Epithelial cell of proximal tubule (primary cell): ENCODE measurements at places on chromosomes 16 and 17.

- no peak for DNase-seq
These were observed 451.9 kb downstream of the SLC39A11 start for GRCh38 chr17:72640415-72641165.

- DNase-seq = no peak
These were observed 9.4 kb downstream of the MPO start for GRCh38 chr17:58271216-58271931.

DNA sequence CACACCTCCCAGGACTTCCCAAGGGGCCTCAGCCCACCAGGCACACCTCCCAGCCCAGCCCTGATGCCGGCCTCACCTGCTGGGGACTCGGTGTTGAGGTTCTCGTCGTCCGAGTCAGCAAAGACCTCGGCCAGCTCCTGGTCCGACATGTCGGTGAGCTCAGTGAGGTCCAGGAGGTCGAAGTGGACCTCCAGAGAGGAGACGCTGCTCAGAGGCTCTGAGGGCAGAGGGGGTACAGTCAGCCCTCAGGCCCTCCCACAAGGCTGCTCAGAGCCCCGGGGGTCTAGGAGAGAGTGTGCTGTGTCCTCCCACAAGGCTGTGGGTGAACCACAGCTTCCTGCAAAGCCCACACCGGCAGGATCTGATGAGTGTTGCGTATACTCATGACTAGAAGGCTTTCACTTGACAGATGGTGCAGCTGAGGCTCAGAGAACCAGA is 10.5 kb downstream of the DBNDD1 start:
- no peak for DNase-seq

DNA sequence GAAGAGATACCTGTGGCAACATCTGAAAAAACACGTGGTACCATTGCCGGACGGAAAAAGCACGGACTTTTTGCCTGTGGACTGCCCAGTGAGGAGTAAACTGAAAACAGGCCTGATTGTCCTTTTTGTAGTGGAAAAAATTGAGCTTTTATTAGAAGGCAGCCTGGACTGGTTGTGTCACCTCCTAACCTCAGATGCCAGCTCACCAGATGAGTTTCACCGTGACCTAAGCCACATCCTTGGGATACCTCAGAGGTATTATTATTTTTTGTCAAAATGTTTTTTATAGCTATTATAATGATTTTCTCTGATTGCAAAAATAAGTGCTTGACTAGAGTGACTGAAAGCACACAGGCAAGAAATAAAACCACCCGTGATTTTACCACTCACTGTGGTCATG is 34.9 kb downstream of the RNF213 start:
- DNase-seq = no peak

DNA sequence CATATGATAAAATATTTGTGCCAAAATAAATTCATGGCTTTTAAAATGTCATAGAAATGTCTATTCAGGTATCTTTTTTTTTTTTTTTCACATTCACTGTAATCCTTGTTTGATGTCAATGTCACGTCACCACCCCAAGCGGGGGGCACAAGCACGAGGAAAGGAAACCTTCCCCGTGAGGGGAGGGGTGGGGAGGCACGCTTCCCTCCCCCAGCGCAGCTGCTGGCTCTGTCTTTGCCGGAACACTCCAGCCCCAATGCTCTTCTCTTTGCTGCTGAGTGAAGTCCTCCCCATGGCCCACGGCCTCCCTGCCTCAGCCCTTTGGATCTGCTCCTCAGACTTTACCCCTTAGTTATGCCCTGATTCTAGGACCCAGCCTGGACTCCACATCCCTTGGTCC is 1.5 kb downstream of the SLC35G3 start:
- DNase-seq = no peak

GRCh38 chr16:4496305-4496704 is 20.1 kb downstream of the HMOX2 start:
- no peak for DNase-seq

DNA sequence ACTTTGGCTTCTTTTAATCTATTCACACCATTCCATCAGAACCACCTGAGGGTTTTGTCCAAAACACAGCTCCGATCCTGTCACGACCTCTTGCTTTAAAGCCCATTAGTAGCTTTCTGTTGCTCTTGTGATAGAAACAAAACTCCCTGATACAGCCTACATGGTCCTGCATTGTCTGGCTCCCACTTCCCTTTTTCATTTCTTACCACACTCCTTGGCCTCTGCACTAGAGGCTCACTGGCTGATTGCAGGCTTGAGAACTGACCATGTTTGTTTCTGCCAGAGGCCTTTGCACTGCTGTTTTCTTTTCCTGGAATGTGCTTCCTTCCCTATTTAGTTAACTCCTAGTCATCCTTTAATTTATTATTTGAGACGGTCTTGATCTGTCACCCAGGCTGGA is 23.7 kb downstream of the IST1 start:
- DNase-seq = no peak

DNA sequence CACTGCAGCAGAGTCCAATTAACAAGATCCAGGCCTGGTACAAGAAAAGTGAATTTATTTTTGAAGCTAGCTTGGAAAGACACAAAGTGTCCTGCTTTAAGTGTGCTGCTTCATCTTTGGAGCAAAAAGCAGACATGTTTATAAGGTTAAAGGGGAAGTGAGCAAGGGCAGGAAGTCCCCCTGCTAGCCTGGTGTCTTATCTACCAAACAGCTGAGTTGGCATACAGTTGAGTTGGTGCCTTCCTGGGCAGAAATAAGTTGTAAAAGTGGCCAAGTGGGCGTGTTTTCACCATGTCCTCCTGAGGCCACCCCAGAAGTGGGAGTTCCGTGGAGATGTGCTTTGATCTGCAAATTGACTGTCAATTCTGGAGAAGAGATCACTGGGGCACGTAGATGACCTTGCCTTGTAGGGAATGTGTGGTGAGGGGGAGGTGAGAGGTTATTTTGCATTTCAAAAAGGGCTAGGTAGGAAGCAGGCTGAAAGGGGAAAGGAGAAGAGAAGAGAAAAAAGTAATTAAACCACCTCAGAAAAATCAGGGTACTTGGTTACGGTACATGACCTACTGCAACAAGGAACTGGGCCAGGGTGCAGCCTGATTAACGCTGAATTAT is 38.3 kb upstream of the HSBP1 start:
- DNase-seq = no peak

GRCh38 chr17:82962163-82962720 is 117.2 kb upstream of the METRNL start:
- no peak for DNase-seq

DNA sequence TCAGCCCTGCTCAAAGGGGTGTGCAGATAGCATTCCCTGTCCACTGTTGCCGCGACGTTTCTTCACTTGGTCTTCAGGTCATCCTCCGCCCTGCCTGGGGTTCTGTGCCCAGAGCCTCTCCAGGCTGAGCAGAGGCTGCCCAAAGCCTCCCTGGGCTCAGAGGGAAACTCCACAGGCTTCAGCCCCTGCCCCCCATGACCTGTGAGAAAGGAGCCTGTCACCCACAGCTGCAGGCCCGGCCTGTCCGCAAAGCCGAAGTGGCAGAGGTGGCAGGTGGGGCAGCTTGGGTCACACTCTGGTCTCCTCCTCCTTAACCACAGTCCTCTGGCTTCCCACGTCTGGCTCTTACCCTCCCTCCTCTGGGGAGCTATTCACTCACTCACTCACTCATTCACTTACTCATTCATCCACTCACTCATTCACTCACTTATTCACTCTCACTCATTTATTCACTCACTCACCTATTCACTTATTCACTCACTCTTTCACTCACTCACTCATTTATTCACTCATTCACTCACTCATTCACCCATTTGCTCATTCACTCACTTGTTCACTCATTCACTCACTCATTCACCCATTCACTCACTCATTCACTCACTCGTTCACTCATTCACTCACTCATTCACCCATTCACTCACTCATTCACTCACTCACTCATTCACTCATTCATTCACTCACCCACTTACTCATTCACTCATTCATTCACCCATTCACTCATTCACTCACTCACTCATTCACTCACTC is 7.1 kb upstream of the CPSF4L start:
- no peak for DNase-seq

DNA sequence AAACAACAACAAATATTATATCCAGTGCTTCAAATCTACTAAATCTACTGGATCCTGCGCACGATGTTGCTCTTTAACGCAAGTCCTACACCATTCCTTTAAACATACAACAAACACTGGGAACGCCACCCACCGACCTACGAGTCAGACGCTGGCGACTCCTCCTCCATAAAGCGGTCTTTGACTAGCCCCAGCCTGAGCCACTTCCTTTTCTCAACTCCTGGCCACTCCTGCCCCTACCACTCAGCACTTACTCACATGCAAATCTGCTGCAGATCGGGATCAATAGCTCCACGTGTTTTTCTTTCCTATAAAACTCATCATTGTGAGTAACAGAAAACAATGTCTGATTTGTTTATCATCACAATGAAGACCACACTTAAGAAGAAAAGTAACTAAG is 32.8 kb upstream of the MNT start:
- no peak for DNase-seq

DNA sequence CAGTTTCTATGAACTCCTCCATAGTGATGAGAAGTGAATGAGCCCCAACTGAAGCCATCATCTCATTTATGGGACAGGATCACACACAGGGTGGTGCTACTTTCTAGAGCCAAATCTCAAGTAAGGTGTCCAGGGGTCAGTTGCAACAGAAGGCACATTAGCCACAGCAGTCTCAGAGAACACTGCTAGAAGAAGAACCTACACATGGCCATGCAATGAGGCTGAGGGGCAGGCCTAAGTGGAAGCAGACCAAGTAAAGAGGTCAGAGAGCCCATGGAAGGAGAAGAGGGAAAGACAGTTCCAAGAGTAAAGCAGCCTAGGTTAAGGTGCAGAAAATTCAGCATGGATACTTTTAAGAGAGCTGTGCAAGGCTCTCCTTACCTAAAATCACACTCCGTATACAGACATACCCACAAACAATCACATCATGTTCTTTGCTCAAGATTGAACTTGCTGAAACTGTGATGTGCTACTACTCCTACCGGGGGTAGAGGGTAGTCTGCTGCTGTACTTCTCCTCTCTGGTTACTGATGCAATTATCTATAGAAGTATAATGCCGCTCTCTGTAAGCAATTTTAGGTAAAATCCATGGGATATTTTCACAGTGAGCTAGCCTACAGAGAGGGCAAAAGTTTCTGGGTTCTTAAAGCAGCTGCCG is 1.7 kb downstream of the ABCA8 start:
- no peak for DNase-seq

DNA sequence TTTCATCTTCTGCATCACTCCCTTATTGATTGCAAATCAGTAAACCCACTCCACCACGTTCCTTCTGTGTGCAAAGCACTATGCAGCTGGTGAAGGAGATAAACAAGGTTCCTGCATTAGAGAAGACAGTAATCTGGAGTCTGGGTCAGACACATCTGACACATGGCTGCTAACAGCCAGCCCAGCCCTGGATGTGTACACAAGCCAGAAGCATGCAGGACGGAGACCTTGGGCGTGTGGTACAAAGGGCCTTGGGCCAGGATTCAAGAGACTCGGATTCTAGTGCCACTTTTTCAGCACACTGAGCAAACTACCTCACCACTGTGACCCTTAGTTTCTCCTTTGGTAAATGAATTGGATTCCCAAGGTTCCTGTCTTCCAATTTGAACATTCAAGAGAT is 86.6 kb upstream of the DNAH9 start:
- DNase-seq = no peak

- DNase-seq = no peak
These were observed 55.7 kb upstream of the FBXO47 start for GRCh38 chr17:39022924-39023323.

DNA sequence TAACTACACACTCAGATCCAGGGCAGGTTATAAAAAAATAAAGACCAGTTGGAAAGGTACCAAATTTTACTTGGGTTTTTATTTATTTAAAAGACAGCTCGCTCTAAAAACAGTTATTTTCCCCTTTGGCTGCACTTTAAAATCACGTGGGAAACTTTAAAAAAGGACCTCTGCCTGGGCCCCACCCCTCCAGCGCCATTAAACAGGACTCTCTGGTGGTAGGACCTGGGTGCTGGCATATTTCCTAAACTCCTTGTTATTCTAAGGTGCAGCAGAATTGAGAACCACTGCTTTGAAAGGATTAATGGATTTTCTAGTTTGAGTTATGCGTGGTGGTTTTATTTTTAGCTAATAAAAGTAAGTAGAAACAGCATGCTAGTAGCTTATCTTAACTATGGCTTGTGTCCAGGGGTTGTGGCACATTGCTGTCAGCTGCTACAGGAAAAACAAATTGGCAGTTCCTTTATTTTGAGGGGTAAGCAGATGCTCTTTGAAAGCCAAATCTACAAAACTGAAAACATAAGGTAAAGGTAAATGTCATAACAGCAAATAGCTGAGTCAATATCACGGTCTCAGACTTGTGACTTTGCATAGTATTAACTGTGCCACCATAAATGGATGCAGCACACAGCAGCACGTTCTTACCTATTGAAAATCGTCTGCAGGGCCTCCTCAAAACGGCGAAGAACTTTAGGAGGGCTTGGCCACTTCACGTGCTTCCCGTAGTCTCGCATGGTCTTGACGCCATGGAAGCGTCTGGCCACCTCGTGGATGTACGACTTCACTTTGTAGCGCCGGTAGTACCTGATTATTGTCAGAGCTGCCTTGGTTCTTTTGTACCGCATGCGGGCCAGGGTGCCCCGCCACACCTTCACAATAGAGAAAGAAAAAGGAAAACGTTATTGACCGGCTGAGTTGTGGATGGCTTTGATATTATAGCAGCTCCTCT is 172.0 kb downstream of the CDK5R1 start:
- no peak for DNase-seq

DNA sequence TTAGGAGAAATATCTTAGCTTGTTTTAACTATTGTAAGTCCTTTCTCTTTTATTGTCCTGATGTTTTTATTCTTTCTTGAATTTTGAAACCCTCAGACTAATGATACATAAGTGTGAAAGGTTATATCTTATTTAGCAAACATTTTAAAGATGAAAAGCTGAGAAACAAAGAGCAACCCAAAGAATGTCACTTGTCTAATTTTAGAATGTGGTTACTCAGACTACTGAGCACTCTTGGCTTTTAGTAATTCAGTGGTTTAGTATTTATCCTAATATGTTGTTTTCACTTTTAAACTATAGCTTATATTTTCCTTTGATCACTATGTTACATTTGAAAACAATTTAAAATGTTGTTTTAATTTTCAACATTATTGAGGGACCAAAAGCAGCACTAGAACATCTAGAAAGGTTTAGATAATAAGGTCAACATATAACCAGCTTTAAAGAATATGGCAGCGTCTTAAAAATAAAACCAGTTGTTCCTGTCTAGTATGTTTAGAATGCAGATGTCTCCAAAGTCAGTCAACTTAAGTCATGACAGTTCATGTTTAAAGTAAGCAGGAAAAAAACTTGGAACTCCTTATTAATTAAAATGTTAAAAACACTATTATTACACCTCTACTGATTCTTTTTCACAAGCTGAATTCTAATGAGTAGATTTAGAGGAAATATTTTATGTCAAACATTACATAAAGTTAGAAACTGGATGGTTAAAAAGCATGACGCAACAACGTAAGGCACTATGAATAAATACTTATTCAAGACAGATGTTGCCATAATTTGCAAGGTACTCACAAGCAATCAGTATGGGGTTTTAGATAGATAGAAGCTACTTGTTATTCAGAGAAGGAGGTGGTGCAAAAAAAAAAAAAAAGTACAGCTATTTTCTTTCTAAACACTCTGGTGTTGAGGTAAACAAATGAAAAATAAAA is 2.4 kb downstream of the MBTD1 start:
- no peak for DNase-seq

GRCh38 chr16:2818272-2818876 is 1.3 kb downstream of the PRSS21 start:
- DNase-seq = no peak
